ENCODE measurements at places on chromosomes 7 and 10.

DNA sequence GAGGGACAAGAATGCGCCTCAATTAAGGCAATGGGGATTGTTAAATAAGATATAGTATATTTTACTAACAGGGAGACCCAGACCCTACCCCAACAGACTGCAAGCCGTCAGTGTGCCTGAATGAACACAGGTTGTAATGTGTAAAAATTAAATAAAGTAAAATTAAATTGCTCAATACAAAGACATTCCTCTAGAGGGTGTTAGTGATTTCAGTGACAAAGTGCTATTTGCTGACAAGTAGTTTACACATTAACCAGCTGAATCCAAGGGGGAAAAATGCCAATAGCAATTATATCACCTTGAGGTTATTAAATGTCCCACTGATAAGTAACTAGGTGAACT is 110.5 kb downstream of the EBF3 start:
- DNase-seq, result no peak

DNA sequence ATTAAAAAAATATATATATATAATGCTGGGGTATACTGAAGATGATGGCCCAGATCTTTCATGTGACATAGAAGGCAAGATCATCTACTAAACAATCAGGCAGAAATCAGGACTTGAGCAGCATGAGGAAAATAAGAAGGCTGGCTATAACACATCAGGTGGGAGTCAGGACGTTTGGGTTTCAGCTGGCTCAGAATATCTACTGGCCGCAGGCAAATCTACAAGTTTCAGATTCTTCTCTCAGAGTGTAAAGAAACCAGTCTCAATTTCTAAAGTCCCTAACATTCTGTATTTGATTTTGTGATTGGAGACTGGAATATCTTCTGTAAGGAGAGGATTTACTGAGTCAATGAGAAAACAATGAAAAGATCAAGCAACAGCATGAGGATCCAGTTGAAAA is 37.7 kb upstream of the FAM3C start:
- DNase-seq, result no peak

DNA sequence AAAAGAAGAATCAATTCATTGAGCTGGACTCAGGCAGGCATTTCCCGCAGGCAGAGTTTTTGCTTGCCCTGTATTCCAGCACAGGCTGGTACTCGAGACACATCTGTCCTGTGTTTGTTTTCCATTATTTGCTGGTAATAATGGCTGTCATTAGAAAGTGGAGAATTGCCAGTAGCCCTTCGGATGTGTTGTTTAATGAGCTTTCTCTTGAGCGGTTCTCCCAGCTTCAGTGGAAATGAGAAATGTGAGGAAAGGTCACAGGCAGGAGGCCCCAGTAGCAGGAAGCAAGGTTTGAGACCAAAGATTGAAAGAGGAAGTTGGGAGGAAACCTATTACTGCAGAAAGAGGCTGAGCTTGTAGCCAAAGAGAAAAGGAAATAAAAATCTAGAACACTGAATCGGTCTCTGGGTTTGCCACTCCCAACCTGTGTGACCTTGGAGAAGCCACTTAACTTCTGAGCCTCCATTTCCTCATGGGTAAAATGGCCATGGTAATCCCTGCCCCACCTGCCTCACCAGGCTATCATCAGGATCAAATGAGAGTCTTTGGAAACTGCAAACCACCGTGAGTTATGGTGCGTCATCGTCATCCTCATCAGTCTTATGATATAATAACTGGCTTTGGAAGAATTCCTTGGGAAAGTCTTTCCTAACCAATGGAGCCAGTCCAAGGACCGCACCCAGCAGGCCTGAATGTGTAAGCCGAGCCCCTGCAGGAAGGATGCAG is 67.7 kb downstream of the TACR2 start:
- DNase-seq, result no peak

DNA sequence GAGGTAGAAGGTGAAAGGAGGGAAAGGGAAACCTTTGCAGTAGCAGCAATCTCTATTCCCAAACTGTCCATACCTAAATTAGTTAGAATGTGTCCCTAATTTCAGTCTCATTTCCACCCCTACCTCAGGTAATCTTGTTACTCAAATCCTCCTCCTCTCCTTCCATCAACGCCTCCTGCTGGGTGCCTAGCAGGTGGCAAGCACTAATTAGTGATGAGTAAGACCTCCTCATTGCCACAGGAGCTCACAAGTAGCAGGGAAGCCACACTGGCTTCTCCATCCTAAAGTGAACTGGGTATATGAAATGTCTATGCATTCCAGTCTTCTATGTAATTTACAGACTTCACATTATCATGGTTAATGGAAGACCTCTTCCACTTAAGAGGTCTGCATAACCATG is 25.7 kb upstream of the FAM133B start:
- no peak for DNase-seq

- DNase-seq, result no peak
These were observed 76.8 kb downstream of the HIBADH start for GRCh38 chr7:27585781-27586447.

GRCh38 chr7:387132-388022 is 97.4 kb downstream of the FOXL3 start:
- DNase-seq, result no peak

GRCh38 chr10:103498936-103499638 is 5.6 kb downstream of the NEURL1 start:
- no peak for DNase-seq

GRCh38 chr7:137985897-137986251 is 16.0 kb downstream of the CREB3L2 start:
- no peak for DNase-seq

GRCh38 chr7:101740981-101741725 is 76.3 kb upstream of the CUX1 start:
- DNase-seq, result no peak

GRCh38 chr7:51289623-51290303 is 26.8 kb downstream of the COBL start:
- no peak for DNase-seq

DNA sequence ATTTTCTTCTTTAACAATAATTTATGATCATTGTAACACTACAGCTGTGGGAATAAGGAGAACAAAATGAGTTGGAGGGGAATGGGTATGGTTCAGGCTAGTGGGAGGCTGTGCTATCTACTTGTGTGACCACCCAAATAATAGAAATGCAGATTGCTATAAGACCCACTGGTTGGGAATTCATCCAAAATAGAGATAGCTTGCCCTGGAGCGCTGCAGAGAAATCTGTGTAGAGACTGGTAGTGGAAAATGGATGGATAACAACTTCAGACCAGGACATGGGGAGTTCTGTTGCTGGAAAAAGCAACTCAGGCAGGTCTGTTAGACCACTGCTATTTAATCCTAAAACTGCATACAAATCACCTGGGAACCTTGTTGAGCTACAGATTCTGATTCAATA is 137.1 kb upstream of the MKLN1 start:
- no peak for DNase-seq

DNA sequence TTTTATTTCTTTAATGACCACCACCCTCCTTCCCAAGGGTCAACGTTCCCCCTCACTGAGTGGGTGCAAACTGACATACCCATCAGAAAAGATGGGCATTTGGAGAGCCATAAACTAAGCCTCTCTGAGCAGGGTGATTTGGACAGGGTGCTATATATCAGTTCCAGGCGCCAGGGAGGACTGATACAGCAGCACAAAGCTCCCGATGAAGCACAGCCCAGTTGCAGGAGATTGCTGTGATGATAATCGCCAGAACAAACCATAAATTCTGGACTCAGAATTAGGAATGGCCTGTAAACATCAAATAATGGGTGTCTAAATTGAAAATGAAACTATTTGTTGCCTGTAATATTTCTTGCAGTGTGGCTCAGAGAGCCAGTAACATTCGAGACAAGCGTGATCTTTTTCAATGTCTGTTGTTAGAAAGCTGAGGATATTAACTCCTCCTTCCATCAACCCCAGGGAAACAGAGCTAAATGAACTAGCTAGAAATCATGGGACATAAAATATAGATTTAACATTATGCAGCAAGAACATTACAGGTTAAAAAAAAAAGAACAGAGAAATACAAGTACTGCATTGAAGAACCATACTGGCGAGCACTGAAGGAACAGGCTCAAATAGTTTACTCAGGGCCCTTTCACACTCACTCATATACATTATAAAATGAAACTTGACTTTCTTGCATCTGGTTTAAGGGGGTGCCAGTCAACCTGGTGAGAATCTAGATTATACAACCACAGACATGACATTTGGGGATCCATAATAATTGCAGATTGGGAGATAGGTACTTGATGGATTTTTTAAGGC is 137.5 kb upstream of the LRRTM3 start:
- DNase-seq, result no peak

GRCh38 chr10:51892965-51893658 is 193.7 kb upstream of the CSTF2T start:
- no peak for DNase-seq

- DNase-seq, result no peak
These were observed 59.3 kb upstream of the IL6 start for GRCh38 chr7:22667562-22668239.
